ENCODE measurements at places on chromosomes 16 and 17. TPM values are rescaled to one million over a fixed set of nuclear protein-coding genes. Genes with fewer than 3 reads are reported as not detected.

Gene USP43
- total RNA-seq: 1.7 TPM

Gene AURKB
- 136 TPM for total RNA-seq

GRCh38 chr17:57750109-57750871 is 5.2 kb upstream of the CCDC182 start:
- DNase-seq: no peak

- no peak for DNase-seq
Measured at GRCh38 chr16:1918351-1919326, at the start of gene HS3ST6. TSS of gene HS3ST6 (minus strand) at chr16:1918415. CDS start at chr16:1918323, 92 bp downstream.

All from Daoy (cell line).